ENCODE measurements at places on chromosomes 4 and X.

- no peak for DNase-seq
These were observed 195.2 kb downstream of the KDR start for GRCh38 chr4:54930226-54930625.

GRCh38 chrX:24643116-24643515, 4.0 kb downstream of the PCYT1B start:
- no peak for DNase-seq

DNA sequence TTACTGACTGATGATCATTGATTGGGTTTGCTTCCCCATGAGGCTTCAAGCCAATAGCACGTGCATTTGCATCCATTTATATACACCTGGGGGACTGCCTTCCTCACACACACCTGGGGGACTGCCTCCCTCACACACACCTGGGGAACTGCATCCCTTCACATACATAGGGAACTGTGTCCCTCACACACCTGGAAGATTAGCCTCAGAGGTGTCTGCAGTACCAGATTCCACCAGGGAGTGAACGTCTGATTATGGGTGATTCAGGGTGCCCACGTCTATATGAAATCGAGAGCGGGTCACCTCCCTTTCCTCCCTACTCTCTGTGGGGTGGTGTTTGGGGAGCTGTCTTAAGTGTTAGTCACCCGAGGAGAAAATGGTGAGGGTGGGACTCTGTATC, 16.9 kb downstream of the CD99 start:
- DNase-seq, result no peak

DNA sequence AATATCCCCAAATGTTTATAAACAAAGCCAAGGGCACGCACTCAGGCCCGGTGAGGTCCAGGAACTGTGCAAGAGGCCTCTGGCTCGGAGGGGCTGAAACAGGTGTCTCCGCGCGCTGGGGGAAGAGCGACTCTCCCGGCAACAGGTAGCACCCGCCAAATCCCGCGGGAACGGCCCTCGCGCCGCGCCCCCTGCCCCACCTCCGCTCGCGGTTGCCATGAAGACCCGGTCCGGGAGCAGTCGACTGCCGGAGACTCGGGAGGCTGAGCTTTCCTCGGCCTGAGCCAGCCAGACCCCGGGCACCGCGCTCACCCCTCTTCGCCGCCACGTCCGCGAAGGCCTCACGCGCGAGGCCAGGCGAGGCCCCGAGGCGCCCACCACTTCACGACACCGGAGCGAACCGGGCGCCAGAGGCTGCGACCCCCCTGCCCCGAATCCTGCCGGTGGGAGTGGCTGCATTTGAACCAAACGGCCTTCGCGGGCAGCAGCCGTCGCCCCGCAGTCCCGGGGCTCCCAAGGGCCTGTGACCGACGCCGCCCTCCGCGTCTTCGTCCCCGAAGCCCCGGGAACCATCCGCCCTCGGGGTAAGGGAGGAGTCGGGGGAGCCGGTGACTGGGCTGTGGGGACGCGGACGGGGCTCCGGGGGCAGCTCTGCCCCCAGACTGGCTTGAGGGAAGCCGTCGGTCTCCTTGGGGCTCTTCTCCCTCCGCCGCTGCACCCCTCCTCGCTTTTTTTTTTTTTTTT, at the start of gene NSUN7:
Gene NSUN7, plus strand, starts transcription at position 239 of the 744 bp plus-strand sequence. CDS start 739 bp downstream, outside the sequence.
- DNase-seq, result no peak

All from stimulated activated naive CD4-positive, alpha-beta T cell treated with Interleukin-2 at 50 U/mL for 16 hours (primary cell).